ENCODE measurements at places on chromosomes 1 and 21.

DNA sequence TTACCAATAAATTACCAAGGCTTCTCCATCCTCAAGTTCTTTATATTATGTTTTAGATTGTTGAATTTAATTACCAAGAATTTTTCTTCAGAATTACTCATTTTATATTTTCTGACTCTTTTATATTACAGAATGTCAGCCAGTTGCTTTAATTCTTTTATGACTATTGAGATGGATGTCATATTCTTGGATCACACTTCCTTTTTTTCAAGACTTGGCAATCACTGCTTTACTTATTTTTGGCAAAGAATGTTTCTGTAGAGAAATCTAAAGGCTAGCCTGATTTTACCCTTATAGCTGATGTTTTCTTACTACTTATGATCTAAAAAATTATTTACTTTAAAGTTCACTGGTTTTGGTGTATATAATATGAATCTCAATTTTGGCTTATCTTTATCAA lies 721.1 kb upstream of the TMPRSS15 start:
- no peak for DNase-seq

- DNase-seq: no peak
Observed at GRCh38 chr1:181989261-181989920, 72.1 kb downstream of the ZNF648 start.

DNA sequence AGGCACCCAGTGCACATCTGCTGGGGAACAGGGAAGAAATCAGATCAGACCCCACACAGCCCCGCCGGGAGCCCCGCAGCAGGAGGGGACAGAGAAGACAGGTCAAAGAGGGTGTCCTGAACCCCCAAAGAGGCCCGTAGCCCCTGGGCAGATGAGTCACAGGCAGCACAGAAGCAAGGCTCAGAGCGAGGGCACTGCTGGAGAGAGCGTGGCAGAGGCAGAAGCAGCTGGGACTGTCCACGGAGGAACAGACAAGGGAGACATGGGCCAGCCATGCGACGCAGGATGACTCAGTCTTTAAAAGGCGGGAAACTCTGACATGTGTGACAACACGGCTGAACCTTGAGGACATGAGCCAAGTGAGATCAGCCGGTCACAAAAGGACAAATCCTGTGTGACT lies 14.5 kb upstream of the PRDM16 start:
- no peak for DNase-seq

DNA sequence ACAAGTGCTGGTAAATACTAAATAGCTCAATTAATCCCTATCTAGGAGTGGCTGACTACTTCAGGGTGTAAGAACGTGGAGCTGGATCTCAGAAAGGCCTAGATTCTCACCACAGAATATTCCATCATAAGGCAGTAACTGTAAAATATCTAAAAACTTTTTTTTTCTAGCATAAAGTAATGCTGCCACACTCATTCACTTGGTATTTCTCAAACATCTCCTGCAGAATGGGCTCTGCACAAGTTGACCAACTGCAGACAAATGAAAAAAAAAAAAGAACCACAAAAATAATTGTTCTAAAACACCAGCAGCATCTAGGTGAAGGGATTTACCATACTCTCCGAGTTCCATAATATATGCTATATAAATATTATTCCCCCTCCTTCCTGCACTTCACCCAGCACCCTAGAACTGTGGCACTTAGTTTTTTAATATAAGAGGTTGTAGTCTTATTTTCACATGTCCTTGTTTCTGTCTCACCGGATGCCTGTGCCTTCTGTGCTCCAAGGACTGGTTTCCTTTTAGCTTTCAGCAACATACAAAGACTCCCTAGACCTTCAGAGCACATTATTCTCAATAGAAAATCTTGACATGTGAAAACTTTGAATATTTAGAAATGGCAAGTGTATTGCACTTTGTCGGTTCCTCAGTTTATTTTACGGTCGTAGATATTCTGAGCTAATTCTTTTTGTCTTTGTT lies 8.9 kb downstream of the VSIG8 start:
- DNase-seq: no peak

DNA sequence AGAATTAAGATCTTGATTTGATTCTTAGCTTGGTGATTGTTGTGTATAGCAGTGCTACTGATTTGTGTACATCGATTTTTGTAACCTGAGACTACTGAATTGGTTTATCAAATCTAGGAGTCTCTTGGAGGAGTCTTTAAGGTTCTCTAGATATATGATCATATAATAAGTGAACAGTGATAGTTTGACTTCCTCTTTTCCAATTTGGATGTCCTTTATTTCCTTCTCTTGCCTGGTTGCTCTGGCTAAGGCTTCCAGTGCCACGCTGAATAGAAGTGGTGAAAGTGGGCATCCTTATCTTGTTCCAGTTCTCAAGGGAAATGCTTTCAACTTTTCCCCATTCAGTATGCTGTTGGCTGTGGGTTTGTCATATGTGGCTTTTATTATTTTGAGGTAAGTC lies 61.5 kb upstream of the LYST start:
- no peak for DNase-seq

DNA sequence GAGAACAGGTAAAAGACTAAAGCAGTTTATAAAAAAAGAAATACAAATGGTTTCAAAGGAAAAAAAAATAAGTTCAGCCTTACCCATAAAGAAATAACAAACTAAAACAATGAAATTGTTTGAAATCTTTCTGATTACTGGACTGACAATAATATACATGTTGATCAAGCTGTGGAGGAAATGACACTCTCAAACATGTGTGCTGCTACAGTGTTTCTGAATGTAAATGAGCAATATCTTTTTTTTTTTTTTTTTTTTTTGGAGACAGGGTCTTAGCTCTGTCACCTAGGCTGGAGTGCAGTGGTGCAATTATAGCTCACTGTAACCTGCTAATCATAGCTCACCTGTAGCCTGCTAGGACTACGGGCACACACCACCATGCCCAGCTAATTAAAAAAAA lies 6.5 kb downstream of the EPS15 start:
- no peak for DNase-seq

DNA sequence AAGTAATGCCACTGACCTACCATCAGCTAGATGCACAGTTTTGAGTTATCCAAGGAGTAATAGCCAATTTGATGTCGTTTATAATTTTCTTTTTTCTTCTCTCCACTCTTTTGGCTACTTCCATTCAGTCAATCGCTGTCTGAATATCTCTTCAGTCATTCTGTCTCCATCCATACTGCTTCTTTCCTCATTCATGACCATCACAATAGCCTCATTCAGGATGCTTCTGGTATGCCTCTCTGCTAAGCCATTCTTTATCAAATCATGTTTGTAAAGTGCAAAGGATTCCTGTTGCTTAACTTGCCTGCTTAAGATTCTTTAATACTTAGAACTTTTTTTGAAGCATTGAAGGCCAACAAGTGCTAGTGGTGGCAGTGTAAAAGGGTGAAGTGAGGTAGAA lies 20.2 kb downstream of the TYW3 start:
- DNase-seq: no peak

DNA sequence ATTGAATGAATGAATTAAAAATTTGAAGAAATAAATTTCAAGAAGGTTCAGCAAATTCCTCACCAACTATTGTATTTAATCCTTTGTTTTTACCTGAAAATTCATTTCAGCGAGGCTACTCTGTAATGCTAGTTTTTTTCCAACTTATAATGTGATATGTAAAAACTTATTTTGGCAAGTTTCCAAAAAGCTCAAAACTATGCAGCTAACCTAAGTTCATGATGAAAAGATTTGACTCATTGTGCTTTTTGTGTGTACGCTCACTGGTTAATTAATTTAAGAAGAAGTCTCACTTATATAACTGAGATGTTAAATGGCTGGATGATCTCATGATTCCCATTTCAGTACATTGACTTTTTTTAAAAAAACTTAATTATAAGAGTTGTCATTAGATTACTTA lies 196.0 kb upstream of the SAMSN1 start:
- DNase-seq: no peak

- DNase-seq: peak; percentile 80
Observed at GRCh38 chr21:42653231-42654061, at the start of gene PDE9A. PDE9A (plus strand) TSS chr21:42653621; CDS start chr21:42653815, 194 bp downstream.

GRCh38 chr1:83554174-83554573 lies 444.8 kb downstream of the TTLL7 start:
- no peak for DNase-seq

DNA sequence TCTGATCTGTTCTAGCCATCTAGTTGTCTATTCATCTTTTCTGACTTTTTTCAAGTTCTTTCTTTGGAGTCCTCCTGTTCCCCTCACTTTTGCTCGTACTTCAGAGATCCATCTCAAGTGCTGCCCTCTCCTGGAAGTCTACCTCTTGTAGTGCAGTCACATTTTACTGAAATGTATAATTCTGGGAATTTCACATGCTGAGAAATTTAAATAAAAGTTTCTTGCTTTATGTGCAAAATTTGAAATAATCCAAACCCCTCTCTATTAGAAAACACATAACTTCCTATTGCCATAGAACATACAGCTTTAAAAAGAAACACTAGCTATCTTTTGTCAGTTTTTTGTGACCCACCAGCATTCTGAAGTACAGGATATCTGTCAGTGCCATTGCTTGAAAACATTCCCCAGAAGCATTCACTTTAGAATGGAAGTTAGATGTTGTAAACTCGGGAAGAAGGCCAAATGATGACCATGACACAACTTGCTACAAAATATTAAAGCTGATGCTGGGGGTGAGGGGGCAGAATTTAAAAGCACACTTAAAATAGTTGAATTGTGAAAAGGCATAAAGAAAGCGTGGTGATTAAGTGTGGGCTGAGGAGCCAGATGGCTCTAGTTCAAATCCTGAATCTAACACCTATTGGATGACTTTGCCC lies 22.0 kb downstream of the RLF start:
- peak; percentile 24 for DNase-seq

DNA sequence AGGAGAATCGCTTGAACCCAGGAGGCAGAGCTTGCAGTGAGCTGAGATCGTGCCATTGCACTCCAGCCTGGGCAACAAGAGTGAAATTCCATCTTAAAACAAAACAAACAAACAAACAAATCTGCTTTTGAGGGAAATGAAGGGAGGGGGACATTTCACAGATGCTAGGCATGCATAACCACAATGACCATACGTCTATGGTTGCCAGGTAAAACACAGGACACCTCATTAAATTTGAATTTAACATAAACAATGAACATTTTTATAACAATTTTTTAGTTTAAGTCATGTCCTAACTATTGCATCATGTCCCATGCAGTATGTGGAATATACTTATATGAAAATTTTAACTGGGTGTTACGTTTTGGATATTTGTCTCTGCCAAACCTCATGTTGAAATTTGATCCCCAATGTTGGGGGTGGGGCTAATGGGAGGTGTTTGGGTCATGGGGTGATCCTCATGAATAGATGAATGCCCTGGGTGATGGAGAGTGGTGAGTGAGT lies 31.0 kb upstream of the ZBTB18 start:
- no peak for DNase-seq

DNA sequence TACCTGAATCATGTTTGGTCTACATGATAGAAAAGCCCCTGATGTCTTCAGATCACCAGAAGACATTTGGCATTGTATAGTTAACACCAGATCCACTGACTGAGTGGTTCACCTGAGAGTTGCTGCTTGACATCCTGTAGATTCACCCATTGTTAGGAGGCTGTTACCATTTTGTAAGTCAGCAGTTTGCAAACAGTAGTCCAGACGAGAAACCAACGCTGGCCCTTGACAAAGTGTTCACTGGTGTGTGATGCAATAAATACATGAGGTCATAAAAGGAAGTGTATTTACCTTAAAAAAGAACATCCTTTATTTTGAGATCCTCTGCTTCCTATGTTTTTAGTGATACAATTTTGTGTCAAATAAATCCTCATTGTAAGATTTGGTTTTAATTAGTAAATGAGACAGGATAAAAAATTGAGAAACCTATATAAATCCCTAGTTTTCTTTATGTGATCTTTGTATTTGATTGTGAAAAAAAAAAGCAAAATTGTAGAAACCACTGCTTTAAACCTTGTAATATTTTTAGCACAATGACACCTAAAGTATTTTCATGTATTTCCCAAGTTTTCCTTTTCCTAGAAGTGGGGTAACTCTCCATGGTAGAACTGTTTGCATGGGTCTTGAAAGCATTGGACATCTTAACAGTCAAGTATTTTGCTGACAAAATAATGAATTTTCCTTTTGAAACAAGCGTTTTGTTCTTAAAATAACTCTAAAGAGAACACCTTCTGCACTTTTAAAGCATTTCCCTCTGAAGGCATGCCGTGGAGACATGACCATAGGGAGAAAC lies 204.3 kb downstream of the FGGY start:
- no peak for DNase-seq

DNA sequence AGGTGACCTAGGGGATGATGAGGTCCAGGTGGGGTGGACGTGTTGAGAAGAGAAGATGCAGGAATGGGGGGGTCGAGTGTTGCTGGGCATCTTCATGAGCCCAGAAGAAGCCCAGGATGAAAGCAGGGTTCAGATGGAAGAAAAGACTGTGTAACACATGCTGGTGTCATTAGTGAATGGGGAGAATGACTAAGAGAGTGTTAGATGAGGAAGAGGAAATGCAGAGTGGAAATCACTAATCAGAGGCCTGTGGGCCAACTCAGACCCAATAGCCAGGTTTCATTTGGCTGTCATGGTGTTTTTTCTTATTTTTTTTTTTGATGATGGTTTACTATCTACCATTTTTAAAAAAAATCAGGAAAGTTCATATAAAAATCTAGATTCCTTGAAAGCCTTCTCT lies 180.8 kb upstream of the CAMK1G start:
- DNase-seq: no peak

DNA sequence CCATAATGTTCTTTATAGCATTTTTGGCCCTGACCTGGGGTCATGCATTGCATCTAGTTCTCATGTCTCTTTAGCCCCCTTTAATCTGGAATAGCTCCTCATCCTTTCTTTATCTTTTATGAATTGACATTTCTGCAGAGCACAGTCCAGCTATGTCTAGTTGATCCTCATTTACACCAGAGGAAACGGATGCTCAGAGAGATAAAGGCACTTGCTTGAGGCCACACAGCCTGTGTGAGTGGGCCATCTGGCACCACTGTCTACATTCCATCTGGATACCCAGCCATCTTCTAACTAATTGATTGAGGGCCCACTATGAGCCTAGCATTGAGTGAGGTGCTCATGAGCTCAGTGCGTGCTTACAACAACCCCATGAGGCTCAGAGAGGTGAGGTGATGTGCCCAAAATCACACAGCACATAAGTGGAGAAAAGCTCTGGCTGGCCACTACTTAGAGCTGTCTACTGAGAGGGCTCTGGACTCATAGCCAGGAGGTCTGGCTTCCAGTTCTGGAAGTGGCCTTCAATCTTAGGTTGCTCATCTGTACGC lies 3.5 kb downstream of the HPCA start:
- DNase-seq: no peak

DNA sequence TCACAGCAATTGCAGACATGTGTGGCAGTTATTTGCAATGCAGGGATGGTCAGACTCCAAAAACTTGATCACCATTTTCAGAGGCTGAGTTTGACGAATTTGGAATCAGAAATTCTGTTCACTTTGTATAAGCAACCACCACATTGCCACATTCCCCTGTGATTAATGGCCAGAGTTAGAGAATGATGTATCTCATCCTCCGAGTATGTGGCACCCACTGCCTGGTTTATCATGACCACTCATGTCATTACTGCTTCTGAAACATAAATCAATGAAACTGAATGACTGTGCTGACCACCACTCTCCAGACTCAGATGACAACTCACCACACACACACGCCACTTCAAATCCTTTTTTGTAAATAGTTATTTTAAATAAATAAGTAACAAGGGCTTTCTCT lies 66.6 kb upstream of the CACHD1 start:
- no peak for DNase-seq
